ENCODE measurements at places on chromosomes 4 and X.

- DNase-seq: no peak
Measured at GRCh38 chr4:9936129-9936644, 85.1 kb downstream of the SLC2A9 start.

DNA sequence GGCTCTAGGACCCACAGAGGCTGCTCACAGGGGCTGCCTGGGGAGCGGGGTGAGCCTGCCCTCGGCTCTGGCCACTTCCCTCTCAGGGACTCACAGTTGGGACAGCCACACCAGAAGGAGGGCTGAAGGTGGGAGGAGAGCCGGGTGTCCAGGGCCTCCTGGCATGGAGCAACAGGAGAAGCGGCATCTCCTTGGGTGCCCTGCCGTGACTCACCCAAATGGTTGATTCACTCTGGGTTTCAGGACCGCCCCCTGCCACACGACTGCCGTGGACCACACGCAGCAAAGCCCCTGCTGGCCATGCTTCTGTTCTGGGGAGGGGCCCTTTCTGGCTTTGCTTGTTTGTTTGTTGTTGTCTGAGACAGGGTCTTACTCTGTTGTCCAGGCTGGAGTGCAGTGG, 86.0 kb upstream of the AFAP1 start:
- DNase-seq: no peak

DNA sequence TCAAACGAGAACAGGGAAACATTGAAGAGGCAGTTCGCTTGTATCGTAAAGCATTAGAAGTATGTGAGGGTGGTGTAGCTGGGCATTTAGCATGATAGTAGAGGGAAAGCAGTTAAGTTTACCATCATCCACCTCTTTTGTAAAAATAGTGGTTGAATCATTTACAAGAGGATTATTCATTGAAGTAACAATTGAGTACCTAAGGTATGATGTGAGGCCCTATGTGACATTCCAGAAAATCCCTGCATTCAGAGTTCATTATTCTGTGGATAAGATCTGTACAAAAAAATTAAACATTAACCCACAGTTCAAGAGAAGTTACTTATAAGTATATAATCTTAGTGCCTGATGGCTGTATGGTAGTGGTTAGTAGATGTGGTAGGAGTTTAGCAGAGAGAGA, 22.2 kb upstream of the GCNA start:
- no peak for DNase-seq

DNA sequence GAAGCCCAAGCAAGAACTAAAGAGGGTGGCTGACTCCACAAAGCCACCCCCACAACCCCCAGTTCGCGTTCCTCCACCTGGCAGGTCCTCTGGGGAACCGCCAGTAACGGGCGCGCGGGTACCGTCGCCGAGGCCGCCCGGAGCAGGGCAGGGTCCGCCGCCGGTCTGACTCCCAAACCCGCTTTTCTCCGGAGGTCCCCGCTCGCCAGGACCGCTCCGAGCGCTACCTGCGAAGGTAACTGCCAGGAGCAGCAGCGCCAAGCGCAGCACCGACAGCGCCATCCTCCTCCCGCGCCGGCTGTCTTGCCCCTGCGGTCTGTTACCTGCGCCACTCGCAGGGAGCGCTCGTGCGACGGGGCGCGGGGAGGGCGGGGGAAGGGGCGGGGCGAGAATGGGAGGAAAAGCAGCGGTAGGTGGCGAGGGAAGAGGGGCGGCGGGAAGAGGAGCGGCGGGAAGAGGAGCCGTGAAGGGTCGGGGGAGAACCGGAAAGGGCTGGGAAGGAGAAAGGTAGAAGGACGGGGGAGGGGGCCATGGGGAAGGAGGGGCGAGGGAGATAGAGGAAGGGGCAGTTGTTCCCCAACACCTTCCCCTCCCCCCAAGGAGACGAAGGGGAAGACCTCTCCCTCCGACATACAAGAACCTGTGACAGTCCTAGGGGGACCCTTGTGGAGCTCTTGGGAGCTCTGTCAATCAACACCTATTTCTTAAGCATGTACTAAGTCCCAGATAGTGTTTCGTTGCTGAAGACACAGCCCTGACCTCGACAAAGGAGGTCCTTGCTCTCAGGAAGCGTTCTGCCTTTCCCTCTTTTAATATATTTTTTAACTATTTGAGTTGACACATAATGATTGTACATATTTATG, at the start of gene SPINK2:
TSS of gene SPINK2 (minus strand) at position 321 of the 863 bp plus-strand sequence. CDS start at position 282, 39 bp downstream.
- DNase-seq: no peak

DNA sequence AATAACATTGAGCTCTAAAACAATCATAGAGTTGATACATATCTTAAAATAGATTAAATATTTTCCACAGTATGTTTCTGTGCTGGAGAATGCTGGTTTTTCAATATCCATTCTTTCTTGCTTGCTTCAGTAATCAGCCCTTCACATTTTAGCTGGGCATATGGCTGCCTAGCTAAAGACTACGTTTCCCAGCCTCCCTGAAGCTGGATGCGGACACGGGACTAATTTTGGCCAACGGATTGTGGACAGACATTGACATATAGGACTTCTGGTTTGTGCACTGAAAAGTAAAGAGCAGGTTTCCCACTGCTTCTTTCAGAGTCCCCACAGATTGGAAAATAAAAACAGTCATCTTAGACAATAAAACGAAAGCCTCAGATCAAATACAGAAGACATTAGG, 97.3 kb downstream of the COL25A1 start:
- no peak for DNase-seq

DNA sequence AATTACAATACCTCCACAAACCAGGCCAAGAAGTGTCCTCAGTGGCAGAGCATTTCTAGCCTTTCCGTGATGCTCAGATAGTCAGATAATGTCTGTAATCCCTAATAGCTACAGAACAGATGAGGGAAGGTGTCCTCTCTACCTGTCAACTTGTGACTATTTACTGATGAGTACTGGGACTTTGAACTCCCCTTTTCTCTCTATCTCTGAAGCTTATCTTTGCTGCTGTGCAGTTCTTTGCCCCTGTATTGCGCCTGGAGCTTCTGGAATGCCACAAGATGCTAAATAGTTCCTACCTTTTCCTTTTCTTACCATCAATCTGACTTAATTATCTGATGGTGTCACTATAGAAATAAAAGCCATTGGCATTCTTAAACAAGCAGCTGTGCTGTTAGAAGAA, 30.5 kb downstream of the FGF2 start:
- no peak for DNase-seq

GRCh38 chr4:87092389-87093141, 127.9 kb downstream of the KLHL8 start:
- no peak for DNase-seq

DNA sequence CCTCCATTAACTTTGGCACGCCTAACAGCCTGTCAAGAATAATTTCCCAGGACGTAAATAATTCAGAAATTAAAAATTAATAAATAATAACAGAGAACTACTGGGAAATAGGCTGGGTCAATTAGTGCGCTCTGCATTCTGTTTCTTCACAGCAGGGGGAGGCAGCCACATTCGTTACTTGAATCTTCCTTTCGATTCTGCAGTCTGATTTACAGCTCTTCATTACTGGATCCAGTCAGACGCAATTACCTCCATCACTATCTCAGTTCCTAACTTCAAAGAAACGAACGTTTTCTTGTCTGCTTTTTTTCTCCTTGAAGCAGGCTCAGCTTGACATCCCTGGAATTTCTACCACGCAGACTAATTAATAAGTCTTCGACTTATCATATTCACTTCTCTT, 9.0 kb upstream of the RPL34 start:
- no peak for DNase-seq

DNA sequence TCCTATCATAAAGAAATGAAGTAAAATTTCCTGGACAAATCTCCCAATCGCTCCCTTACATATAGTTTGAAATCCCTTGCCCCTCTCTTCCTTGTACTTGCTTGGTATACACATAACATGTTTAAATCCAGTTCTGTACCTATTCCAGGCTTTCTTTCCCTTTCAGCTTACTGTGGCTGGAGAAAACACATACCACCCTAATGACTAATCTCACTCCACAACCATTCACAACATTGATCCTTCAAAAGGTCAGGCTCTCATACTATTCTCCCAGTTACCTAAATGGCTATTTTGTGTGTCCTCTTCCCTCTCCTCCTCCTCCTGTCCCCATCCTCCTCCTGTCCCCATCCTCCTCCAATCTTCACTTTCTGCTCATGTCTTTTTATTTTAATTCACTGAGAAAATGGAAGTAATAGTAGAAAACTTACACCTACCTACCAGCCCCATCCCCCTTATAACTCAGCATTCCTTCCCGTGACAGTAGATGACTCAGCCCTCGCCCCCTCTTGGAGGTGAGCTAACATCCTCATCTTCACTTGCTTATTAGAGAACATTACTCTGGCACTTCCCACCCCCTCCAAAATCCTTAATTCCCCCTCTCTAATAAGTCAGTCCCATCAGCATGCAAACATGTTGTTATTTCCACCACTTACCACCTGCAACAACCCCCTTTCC, 77.5 kb downstream of the IL15 start:
- DNase-seq: no peak

- no peak for DNase-seq
Measured at GRCh38 chr4:121789960-121790829, 10.9 kb upstream of the EXOSC9 start.

DNA sequence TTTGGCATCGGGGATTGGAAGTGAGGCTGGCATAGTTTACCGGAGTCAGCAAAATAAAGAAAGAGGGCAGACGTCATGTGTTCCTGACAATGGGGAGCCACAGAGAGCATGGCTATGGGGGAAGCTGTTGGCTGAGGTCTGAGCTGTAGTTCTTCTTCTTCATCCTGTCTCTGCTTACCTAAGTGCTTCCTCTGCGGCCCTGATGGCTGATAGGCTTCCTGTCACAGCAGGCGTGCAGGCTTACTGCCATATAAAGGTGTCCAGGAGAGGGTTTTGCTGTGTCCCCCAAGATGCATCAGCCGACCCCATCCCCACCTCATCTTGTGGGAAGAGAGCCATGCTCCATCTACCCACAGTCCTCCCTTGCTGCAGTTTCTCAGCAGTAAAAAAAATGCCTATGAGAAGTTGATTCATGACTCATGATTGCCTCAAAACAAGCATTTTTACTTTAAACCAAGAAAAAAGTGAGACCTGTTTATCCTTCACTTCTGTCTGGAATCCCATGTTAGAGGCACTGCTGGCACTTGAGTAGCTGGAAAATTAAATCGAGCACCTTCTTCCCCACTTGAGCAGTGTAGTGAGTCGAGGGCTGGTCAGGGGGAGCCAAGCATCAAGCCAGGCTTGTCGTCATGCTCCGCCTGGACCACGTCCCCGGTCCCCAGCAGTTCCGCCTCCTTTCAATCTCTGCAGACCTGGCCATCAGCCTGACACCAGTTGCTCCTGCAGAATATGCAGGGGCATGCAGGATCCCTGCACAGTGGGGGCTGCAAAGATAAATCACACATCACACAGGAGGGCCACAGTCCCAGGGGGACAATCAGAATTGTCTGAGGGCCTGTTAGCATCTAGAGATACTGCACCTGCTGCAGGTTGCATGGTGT, 237.8 kb downstream of the EVC2 start:
- no peak for DNase-seq

GRCh38 chr4:27206009-27206408, 345.4 kb downstream of the STIM2 start:
- DNase-seq: no peak

GRCh38 chr4:3480528-3481112, 17.5 kb downstream of the DOK7 start:
- DNase-seq: peak; percentile 35

GRCh38 chrX:70907900-70908299, 611 bp downstream of the TEX11 start:
- DNase-seq: no peak

DNA sequence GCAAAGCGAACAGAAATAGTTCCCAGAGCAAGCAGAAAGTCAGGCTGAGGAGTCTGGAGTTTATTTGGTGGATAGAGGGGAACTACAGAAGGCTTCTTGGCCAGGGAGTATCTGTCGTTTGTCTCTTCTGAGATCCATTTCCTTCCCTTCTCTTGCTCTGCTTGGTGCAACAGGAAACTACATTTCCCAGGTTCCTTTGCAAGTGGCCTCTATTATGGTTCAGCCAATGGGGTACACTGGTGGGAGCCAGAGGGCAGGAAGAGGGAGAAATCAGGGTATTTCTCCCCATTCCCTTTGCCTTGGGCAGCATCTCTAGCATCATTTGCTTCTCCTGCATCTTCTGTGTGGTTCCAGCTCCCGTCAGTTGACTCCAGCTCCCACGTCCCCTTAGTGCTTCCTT, 142.1 kb downstream of the BCOR start:
- no peak for DNase-seq

- no peak for DNase-seq
Measured at GRCh38 chr4:187827631-187828030, 167.9 kb upstream of the ZFP42 start.

DNA sequence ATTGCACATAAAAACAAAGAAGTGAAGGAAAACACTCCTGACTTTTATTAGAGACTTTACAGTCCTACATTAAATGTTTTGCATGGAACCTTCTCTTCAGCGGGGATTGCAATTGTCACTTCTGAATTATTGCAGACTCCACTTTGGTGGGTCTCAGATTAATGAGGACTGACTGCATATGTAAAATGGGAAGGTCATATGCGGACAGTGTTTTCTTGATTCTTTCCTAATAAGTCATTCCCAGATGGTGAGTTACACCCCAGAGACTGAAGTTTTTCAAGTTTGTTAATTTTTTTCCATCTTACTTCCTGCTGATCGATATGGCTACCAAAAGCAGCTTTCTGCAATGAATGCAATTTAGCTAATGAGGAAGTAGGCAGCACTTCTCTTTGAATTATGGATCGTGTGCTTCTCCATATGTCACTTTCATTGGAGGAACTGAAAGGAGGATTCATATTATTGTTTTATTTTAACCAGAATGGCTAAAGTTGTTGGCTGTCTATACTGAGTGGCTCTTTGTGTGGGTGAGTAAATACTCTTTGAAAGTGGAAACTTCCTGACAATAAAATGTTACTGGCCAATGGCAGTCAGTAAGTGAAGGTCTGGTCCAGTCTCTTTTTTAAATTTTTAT, 119.3 kb upstream of the CLNK start:
- no peak for DNase-seq

- no peak for DNase-seq
Measured at GRCh38 chrX:142998447-142999198, 27.1 kb upstream of the SPANXN4 start.

DNA sequence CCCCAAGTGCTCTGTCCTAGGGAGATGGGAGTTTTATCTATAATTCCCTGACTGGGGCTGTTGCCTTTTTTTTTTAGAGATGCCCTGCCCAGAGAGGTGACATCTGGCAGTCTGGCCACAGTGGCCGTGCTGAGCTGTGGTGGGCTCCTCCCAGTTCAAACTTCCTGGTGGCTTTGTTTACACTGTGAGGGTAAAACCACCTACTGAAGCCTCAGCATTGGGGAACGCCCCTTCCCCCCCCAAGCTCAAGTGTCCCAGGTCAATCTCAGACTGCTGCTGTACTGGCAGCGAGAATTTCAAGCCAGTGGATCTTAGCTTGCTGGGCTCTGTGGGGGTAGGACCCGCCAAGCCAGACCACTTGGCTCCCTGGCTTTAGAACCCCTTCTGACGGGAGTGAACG, 38.3 kb upstream of the CBLL2 start:
- no peak for DNase-seq

Data from stimulated activated CD8-positive, alpha-beta memory T cell treated with anti-CD3 and anti-CD28 coated beads, Interleukin-7, amount 100 ng/mL, for 1 hour (primary cell).